ENCODE measurements at places on chromosomes 6 and 20. TPM values are rescaled to one million over a fixed set of nuclear protein-coding genes. Genes with fewer than 3 reads are reported as not detected.

- no peak for DNase-seq
These were observed 882.0 kb downstream of the TFAP2A start for GRCh38 chr6:9532621-9533557.

GRCh38 chr6:138484018-138484731, 15.1 kb downstream of the NHSL1 start:
- no peak for DNase-seq

DNA sequence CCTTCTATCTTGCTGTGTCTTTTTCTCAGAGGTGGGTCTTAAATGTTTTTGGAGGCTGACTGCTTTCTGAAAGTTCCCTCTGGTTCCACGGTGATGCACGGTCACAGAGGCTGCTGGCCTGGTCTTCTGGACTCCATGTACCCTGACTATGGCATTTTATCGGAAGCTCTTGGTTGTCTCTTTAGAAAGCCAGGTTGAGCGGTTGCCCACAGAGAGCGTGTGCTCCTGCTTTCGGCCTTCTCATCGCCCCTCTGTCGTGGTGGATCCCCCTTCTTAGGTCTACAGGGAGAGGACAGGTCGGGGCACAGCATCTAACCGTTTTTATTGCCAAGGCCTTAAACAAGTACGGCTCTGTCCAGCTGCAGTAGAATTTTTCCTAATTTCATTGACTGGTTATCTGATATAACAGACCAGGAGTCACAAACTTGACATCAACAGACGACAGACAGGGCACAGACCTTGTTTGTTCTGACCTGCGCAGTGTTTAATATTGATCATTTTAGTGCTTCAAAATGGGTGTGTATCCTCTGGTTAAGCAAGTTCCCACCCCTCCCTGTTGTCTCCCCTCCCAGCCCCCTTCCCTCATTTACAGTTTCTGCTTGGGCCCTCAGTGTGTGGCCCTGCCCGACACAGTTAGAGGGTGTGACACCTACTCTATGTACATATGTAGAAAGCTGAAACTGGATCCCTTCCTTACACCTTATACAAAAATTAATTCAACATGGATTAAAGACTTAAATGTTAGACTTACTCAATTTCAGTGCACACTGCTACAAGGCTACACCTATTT, 24.7 kb downstream of the SYTL3 start:
- DNase-seq, result no peak

DNA sequence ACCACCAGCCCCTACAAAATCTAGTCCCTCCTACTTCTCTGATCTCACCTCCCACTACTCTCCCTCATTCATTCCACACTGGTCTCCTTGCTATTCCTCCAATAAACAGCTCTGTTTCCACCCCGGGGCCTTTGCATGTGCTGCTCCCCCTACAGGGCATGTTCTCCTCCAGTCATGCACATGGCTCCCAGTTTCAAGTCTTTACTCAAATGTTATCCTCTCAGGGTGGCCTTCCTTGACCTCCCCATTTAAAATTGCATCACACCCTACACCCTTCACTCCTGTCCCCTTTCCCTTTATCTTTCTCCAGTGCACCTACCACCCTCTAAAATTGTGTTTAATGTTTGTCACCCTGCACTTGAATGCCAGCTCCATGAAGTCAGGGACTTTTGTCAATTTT, 174.5 kb downstream of the MRPL14 start:
- DNase-seq, result no peak

DNA sequence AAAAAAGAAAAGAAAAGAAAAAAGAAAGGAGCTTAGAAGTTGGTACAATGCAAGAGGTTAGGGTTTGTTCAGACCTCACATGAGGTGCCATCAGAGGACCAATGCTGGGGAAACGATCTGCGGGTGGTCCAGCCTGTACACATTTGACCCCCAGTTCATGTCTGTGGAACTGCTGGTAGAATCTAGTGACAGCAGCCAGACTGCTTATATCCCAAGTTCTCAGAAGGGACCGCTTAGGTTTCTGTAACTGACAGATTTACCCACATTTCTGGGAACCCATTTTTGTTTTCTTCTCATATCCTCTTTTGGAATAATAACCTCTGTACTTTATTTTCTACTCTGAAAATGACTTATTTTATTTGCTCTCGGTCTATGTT, 4.7 kb downstream of the PPP1R18 start:
- no peak for DNase-seq

SYTL3 gene
- 0.41 TPM for total RNA-seq

FKBP1A gene
- total RNA-seq, result 86.3 TPM

DNA sequence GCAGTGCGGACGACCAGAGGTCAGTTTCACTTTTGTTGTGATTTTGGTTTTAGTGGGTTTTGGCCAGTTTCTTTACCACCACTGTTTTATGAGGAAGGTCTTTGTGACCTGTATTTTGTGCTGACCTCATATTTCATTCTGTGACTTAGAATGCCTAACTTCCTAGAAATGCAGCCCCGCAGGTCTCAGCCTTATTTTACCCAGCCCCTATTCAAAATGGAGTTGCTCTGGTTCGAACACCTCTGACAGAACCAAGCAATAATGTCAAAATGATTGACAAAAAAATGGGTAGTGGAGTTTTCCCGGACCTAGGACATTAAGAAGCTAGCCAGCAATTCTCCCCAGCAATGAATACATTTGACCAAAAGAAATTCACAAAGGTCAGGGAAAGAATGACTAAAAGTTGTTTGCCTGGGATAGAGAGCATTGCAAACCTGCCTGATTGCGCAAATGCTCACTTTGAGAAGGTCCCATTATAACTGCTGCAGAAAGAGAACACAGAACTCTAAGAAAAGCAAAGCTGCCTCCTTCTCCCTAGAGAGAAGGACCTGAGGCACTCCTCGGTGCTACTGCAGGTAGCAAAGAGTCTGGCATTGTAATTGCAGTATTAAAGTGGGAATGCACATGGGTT, 288.8 kb downstream of the ADGB start:
- no peak for DNase-seq

HACE1 gene
- 0.55 TPM for total RNA-seq

DNA sequence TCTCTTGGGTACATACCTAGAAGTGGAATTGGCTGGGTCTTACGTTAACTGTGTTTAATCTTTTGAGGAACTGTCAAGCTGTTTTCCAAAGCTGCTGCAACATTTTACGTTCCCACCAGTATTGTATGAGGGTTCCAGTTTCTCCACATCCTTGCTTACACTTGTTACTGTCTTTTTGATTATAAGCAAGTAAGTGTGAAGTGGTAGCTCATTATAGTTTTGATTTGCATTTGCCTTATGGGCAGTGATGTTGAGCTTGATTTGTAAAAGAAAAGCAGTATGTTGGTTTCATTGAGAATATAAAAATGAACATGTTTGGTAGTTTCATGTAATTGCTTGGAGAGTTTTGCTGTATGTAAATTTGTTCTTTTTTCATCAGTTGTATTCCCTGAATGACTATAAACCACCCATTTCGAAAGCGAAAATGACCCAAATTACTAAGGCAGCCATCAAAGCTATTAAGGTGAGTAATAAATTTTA, 40.4 kb downstream of the SCAF8 start:
- no peak for DNase-seq

- DNase-seq, result no peak
These were observed 12.4 kb upstream of the KIAA0408 start for GRCh38 chr6:127471379-127472255.

TUBB1 gene
- 0.03 TPM for total RNA-seq

- DNase-seq, result no peak
These were observed 4.4 kb downstream of the APMAP start for GRCh38 chr20:24987873-24988835.

CDH4 gene
- total RNA-seq, result not detected

GRCh38 chr6:6858533-6858982, 249.2 kb upstream of the RREB1 start:
- DNase-seq, result no peak

- no peak for DNase-seq
These were observed 72.5 kb downstream of the ANKS1A start for GRCh38 chr6:34961574-34961973.

GLYATL3 gene
- not detected for total RNA-seq

TRIM40 gene
- not detected for total RNA-seq

GRCh38 chr6:89842228-89842627, 12.5 kb downstream of the CASP8AP2 start:
- DNase-seq, result no peak

CNKSR3 gene
- 0.73 TPM for total RNA-seq

SLC26A8 gene
- not detected for total RNA-seq

PAX1 gene
- total RNA-seq, result not detected

POM121L2 gene
- total RNA-seq, result not detected

GRCh38 chr6:167212713-167213005, 54.9 kb upstream of the GPR31 start:
- DNase-seq, result no peak

DEFB124 gene
- not detected for total RNA-seq

FAM209B gene
- not detected for total RNA-seq

- DNase-seq, result no peak
These were observed 690.7 kb downstream of the DOK5 start for GRCh38 chr20:55166063-55166462.

GRCh38 chr6:139588076-139588639, 213.7 kb upstream of the CITED2 start:
- DNase-seq, result peak; percentile 94

- no peak for DNase-seq
These were observed 163.9 kb downstream of the SCP2D1 start for GRCh38 chr20:18977441-18977840.

- DNase-seq, result no peak
These were observed 268.9 kb downstream of the CDH4 start for GRCh38 chr20:61520893-61521460.

DNA sequence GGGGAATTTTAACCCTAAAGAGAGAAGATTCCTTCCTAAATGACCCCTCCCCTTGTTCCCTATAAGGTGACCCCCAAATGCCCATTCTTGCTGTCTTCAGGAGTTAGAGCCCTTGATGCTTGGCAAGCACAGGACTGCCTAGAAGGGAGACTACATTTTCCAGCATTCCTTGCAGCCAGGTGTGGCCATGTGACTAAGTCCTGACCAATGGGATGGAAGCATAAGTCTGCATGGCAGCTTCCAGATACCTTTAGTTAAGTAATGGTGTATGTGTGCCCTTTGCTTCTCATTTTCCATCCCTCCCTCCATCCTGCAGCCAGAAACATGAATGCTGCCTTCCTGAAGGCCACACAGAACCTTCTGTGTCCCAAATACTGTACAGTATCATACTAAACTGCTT, 5.5 kb downstream of the BFSP1 start:
- peak; percentile 63 for DNase-seq

- DNase-seq, result no peak
These were observed 61.4 kb upstream of the TNFAIP3 start for GRCh38 chr6:137805622-137806021.

- no peak for DNase-seq
These were observed 23.5 kb downstream of the BPIFA2 start for GRCh38 chr20:33191484-33191883.

- no peak for DNase-seq
These were observed 355.9 kb downstream of the FARS2 start for GRCh38 chr6:5617179-5617578.

OR2H2 gene
- total RNA-seq, result not detected

- DNase-seq, result peak; percentile 60
These were observed 917 bp downstream of the C6orf120 start for GRCh38 chr6:169702840-169703246.

SLC13A3 gene
- total RNA-seq, result not detected

GRCh38 chr6:166612471-166612881, 14.6 kb downstream of the RPS6KA2 start:
- no peak for DNase-seq

- DNase-seq, result no peak
These were observed 71.7 kb downstream of the GRM4 start for GRCh38 chr6:34074064-34074742.

CST4 gene
- total RNA-seq, result not detected

DNA sequence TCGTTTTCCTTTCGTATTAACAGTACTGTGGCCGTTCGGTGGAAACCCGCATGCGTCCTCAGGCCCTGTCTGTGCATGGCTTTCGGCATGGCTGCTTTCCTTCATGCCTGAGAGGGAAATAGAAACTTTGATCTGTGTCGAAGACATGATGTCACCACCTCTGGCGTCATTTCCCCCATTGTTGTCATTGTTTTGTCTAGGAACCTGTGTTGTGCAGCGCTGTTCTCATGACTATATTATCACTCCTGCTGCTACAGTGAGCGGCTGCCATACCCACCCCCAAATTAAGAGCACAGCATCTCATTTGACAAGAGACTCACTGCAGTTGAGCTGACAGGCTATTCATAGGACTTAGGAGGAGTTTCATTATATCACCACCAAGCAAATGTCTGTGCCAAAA, 172.3 kb downstream of the TMEM242 start:
- no peak for DNase-seq

LAMA5 gene
- total RNA-seq, result 336 TPM

- no peak for DNase-seq
These were observed 14.3 kb upstream of the ZDHHC14 start for GRCh38 chr6:157366648-157367047.

- DNase-seq, result no peak
These were observed 368.7 kb upstream of the MANEA start for GRCh38 chr6:95208621-95209020.

C20orf141 gene
- total RNA-seq, result not detected

- no peak for DNase-seq
These were observed 233.6 kb downstream of the BMP7 start for GRCh38 chr20:57032847-57033246.

DNA sequence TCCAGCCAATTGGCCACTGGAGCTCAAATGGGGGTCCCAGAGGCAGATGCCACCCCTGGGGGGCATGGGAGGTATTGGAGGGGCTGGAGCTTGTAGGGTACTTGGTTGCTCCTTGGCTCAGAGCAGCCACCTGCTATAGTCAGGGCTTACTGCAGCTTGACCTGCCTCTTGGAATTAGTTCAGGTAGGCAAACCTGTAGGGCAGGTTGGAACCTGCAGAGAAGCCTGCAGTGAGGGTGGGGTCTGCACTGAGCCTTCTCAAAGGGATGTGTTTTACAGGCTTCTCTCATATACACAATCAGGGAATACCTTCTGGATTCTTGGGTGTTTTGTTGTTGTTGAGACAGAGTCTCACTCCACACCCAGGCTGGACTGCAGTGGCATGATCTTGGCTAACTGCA, 94.2 kb upstream of the MYL9 start:
- DNase-seq, result no peak
